ENCODE measurements at places on chromosomes 5 and 9. TPM values are rescaled to one million over a fixed set of nuclear protein-coding genes. Genes with fewer than 3 reads are reported as not detected.
A peak's percentile ranks its signal among the peaks of the same experiment; 100 is the strongest.

DNA sequence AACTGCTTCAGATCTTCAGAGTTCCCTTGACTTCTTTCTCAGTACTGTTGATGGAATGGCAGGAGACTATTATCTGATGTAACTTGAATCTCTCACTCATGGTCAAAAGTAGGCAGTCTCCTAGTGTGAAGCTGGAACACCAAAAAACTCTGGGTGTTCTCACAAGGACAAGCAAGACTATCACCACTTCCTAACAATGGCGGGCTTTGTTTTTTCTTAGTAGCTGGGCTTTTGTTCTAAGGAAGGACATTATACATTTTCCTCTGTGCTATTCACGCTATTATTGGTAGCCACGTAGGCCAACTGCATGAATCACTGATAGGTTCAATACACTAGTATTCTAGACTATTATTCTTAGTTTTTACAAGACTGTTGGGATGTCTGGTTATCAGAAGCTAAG, 67.7 kb upstream of the ATG10 start:
- no peaks in the 10 kb centered on the region for H3K4me1 ChIP-seq
- H3K27me3 ChIP-seq = no peaks in the 10 kb centered on the region
- no peaks in the 10 kb centered on the region for H3K36me3 ChIP-seq
- H3K4me3 ChIP-seq = no peak overlapping the region

- no peaks in the 10 kb centered on the region for H3K4me1 ChIP-seq
- no peak overlapping the region for H3K4me3 ChIP-seq
- H3K27ac ChIP-seq = no peak overlapping the region
- no peak for DNase-seq
- no peaks in the 10 kb centered on the region for H3K27me3 ChIP-seq
- no peaks in the 10 kb centered on the region for H3K36me3 ChIP-seq
Observed at GRCh38 chr5:177123789-177124485, 9.6 kb upstream of the NSD1 start.

GRCh38 chr9:133710661-133711427, 27.3 kb downstream of the SARDH start:
- peaks cover 22% of the 10 kb centered on the region for H3K4me1 ChIP-seq
- peaks cover 32% of the 10 kb centered on the region for H3K36me3 ChIP-seq
- H3K27ac ChIP-seq = peak overlapping the region; percentile 66
- no peak overlapping the region for H3K4me3 ChIP-seq
- H3K27me3 ChIP-seq = no peaks in the 10 kb centered on the region

DNA sequence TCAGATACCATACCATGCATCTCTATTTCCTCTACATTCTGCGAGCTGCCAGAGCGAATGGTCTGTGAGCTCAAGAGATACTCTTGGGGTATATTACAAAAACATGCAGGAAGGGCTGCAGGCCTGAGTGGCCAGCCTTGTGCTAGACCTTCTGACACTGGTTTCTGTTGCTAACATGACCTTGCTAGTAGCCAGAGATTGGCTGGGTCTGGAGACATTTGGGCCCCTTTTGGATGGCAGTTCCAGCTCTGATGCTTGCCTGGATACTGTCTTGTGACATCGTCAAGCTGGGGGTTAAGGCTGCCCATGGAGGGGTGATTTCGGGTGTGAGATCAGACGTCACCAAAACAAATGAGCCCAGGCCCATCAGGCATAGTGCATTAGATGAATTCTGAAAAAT, 56.1 kb upstream of the FSTL4 start:
- no peaks in the 10 kb centered on the region for H3K4me1 ChIP-seq
- no peaks in the 10 kb centered on the region for H3K27me3 ChIP-seq
- H3K27ac ChIP-seq = no peak overlapping the region
- peak; percentile 25 for DNase-seq

DNA sequence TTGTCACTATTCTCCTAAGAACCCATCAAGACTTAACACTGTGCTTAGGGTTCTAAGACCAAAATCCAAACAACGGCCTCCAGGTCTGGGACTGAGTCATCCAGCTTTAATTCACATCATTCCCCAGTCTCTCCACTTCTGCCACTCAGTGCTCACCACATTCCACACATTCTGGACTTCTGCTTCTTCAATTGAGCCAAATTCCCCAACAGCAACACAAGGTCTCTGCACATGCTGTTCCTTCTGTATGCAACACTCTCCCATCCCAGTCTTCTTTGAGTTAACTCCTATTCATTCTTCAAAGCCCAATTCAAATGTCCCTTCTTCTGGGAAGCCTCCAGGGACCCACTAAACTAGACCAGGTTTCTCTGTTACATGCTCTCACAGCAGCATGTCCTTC, 97.8 kb downstream of the GPR21 start:
- no peak for DNase-seq
- no peaks in the 10 kb centered on the region for H3K4me1 ChIP-seq
- no peak overlapping the region for H3K27ac ChIP-seq
- H3K36me3 ChIP-seq = no peaks in the 10 kb centered on the region
- no peak overlapping the region for H3K4me3 ChIP-seq

DNA sequence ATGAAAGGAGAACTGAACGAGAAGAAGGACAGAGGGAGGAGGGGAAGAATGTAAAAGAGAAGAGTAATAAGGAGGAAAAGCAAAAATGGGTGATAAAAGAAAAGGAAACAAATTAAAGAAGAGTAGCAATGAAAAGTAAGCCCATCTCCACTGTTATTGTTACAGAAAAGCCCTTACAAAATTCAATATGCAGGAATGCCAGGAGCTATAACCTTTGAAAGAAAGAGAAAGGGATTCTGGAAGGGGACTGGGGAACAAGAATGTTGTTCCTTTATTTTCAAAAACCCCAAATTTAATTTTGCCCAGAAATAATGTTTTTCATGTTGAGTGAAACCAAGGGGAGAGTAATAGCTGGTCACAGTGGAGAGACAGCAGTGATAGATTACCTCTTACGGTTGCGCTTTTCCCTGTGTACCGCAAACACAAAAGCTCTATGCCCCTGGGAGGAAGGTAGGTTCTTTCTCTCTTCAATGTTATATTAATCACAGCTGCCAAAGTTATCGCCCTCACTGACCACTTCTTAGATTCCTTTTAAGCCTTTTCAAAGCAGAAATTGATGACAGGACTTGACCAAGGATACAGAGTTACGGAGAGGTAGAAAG, 86.7 kb downstream of the BRINP1 start:
- no peak overlapping the region for H3K27ac ChIP-seq
- H3K4me3 ChIP-seq = no peak overlapping the region
- no peaks in the 10 kb centered on the region for H3K4me1 ChIP-seq
- H3K27me3 ChIP-seq = no peaks in the 10 kb centered on the region
- H3K36me3 ChIP-seq = no peaks in the 10 kb centered on the region

DNA sequence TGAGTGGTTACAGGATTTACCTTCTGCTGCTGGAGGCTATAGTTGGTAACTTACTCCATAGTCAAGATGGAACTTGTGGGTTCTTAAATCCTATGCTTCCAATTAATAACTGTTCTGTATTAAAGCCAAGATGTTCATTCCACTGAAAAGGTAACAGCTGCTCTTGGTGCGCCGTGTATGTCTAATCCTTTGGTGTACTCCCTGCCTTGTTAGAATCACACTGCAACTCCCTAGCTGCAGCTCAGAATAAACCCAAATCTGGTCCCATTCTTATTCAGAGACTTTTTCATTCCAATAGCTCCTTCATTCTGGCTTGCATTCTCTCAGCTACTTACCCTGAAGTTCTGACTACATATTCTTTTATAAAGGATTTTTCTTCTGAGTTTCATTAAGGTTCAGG, 1355.5 kb downstream of the MAT2B start:
- no peak overlapping the region for H3K27ac ChIP-seq
- no peak for DNase-seq
- no peaks in the 10 kb centered on the region for H3K36me3 ChIP-seq
- no peaks in the 10 kb centered on the region for H3K27me3 ChIP-seq
- H3K4me3 ChIP-seq = no peak overlapping the region
- no peaks in the 10 kb centered on the region for H3K4me1 ChIP-seq

- H3K4me1 ChIP-seq = peaks cover 18% of the 10 kb centered on the region
- no peak overlapping the region for H3K4me3 ChIP-seq
- no peak for DNase-seq
- H3K27me3 ChIP-seq = no peaks in the 10 kb centered on the region
- H3K27ac ChIP-seq = no peak overlapping the region
Observed at GRCh38 chr9:126523611-126524111, 90.1 kb upstream of the LMX1B start.

GRCh38 chr9:102609461-102609860, 385.7 kb upstream of the CYLC2 start:
- DNase-seq = no peak
- no peaks in the 10 kb centered on the region for H3K4me1 ChIP-seq
- no peaks in the 10 kb centered on the region for H3K36me3 ChIP-seq
- H3K4me3 ChIP-seq = no peak overlapping the region

DNA sequence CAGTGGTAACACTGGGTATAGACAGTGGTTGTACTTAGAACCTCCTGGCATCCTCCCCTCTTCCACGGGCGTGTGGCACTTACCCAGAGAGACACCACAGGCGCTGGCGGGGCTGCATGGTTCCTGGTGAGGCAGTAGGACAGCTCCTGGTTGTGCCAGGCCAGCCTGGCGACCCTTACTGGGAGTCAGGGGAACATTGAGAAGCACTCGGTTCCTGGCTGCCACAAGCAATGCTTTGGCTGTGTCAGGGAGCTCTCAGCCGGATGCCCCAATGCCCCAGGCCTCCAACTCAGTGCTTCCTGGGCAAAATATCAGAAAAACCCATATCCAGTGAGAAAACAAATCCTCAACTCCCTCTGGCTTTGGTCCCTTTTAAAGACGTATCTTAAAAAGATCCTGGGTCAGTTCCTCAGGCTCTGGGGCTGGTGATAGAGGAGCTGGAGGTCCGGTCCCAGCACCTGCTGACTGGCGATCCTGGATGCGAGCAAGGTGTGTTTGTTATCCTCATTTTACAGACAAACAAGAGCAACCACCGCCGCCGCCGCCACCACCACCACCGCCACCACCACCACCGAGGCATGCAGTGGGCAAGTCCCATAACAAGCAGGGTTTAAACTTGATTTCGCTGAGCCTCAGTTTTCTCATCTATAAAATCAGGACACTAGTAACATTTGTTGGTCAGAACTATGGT, 4.2 kb downstream of the NKX2-5 start:
- no peak overlapping the region for H3K27ac ChIP-seq
- no peaks in the 10 kb centered on the region for H3K36me3 ChIP-seq
- H3K4me3 ChIP-seq = no peak overlapping the region
- DNase-seq = no peak

DNA sequence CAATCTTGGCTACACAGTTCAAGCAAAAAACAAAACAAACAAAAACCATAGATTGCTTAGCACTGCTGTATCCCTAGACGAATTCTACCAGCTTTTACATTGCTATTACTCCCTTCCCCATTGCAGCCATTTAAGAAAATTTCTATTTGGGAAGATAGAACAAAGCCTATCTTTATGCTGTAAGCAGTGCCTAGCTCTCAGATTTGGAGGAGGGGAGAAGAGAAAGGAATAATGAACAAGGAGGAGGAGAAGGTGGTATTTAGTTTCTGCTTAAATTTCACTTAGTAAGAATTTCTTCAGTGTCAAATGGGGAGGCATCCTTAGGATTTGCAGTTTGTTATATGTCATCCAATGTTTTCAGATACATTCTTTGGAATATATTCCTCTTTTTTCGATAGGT, 16.2 kb upstream of the TLE1 start:
- no peaks in the 10 kb centered on the region for H3K4me1 ChIP-seq
- H3K4me3 ChIP-seq = no peak overlapping the region
- H3K27me3 ChIP-seq = no peaks in the 10 kb centered on the region
- no peak for DNase-seq

DNA sequence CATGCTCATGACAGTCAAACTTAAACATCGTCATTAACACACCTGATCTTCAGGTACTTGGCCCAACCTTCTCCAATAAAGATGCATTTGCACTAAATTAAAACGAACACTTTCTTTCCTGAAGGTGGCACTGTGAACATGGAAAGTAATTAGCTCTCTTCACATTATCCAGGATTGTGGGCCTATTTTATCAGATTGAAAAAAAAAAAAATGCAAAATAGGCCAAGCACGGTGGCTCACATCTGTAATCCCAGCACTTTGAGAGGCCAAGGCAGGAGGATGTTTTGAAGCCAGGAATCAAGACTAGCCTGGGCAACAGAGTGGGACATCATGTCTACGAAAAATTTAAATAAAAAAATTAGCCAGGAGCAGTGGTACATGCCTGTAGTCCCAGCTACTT, 14.4 kb upstream of the CDC20B start:
- no peaks in the 10 kb centered on the region for H3K36me3 ChIP-seq
- no peak for DNase-seq
- no peaks in the 10 kb centered on the region for H3K4me1 ChIP-seq

GRCh38 chr9:87250205-87250604, 247.5 kb upstream of the DAPK1 start:
- no peak overlapping the region for H3K27ac ChIP-seq
- no peaks in the 10 kb centered on the region for H3K36me3 ChIP-seq
- no peak overlapping the region for H3K4me3 ChIP-seq
- no peak for DNase-seq

DNA sequence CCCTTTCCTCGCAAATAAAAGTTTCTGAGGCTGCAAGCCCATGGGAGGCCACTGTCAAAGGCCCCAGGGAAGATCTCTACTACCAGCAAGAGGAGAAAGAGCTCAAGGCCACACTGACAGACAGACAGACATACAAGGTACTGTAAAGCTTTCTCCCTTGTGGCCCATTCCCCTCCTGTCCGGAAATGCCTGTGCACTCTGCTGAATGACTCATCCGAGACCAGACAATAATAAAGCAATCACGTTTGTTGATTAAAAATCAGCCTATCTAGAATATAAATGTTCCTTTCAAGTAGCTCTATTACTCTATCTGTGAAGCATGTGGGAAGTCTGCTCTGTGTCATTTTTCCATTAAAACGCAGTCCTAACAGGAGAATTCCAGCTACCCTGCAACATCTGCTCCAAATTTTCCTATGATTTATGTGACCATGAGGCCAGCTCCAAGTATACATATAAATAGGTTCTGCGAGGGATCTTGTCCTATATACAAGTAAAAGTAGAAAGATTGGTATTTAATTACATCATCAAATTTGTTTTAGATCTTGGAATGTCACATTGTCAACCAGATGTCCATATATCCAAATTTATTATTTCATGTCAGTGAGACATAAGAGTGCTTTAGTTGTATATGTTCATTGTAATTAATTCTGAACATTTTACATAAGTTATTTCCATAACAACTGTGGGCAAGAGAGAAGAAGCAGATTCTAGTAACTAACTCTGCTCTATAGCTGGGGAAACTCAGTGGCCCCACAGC, 34.7 kb upstream of the TGFBI start:
- H3K4me3 ChIP-seq = no peak overlapping the region
- no peaks in the 10 kb centered on the region for H3K27me3 ChIP-seq
- no peak overlapping the region for H3K27ac ChIP-seq
- no peak for DNase-seq
- peaks cover 4% of the 10 kb centered on the region for H3K4me1 ChIP-seq

- DNase-seq = no peak
- H3K27me3 ChIP-seq = peaks cover 23% of the 10 kb centered on the region
- H3K4me1 ChIP-seq = peaks cover 25% of the 10 kb centered on the region
Observed at GRCh38 chr9:86941197-86941596, 6.1 kb downstream of the GAS1 start.

- H3K4me3 ChIP-seq = no peak overlapping the region
- DNase-seq = no peak
- no peaks in the 10 kb centered on the region for H3K27me3 ChIP-seq
- peaks cover 40% of the 10 kb centered on the region for H3K4me1 ChIP-seq
Observed at GRCh38 chr5:74919487-74919886, 53.3 kb upstream of the FAM169A start.

The SPATA31E1 gene
- polyA plus RNA-seq = not detected

The PTPRD gene
- polyA plus RNA-seq = 0.78 TPM

The ZFYVE16 gene
- 7.2 TPM for polyA plus RNA-seq

The RANBP3L gene
- polyA plus RNA-seq = 0.42 TPM

The MTMR12 gene
- 4.4 TPM for polyA plus RNA-seq

The SAXO1 gene
- polyA plus RNA-seq = 0.01 TPM

The FGF1 gene
- polyA plus RNA-seq = 0.24 TPM

The CNTFR gene
- 1.9 TPM for polyA plus RNA-seq
